ENCODE measurements at places on chromosomes 1 and 21.

- DNase-seq: no peak
Observed at GRCh38 chr1:19955534-19956170, 23.8 kb downstream of the PLA2G2A start.

- no peak for DNase-seq
Observed at GRCh38 chr1:97258597-97258996, 537.0 kb downstream of the PTBP2 start.

- DNase-seq: no peak
Observed at GRCh38 chr1:60470246-60470645, 396.7 kb upstream of the C1orf87 start.

GRCh38 chr1:32186077-32186476 lies 6.6 kb downstream of the TXLNA start:
- DNase-seq: no peak

DNA sequence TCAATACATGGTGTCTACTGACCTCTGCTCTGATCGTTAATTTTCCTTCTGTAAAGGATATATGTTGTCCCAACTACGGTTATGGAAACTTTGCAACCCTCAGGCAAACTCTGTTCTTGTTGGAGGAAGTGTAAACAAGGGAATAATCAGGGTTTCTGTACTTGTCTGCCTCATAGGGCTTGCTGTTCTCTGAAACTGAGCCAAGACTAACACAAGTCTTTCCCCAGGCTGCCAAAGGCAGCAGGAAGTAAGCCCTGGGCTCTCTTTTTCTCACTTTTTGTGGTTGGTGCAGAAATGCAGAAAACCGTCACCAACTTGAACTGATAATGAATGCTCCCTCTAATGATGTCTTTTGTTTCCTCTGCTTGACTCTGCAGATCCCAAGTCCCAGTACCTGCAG lies 7.6 kb downstream of the CYP4X1 start:
- DNase-seq: no peak

GRCh38 chr1:245256528-245256927 lies 101.7 kb downstream of the KIF26B start:
- no peak for DNase-seq

- no peak for DNase-seq
Observed at GRCh38 chr1:31095298-31095981, 29.9 kb upstream of the PUM1 start.

DNA sequence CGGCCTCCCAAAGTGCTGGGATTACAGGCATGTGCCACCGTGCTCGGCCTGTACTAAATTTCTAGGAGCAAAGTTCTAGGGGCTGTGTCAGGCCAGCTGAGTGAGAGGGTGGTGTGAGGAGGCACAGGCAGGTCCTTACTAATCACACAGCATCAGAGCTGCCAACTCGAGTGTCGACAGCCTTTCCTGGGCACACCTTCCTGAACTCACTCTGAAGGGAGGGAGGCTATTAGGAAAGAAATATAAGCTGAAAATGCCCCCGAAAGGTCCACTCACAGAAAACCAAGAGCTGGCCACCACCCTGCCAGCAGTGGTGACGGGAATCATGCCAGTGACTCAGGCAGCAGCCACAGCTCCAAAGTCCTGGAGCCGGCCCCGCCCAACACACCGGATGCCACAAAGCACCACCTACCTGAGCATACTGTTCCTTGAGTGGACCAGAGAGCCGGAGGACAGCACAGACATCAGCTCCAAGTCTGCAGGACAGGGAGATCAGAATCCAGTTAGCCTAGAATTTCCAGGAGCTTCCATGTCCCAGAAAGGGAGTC lies 4.5 kb downstream of the PMVK start:
- no peak for DNase-seq

GRCh38 chr1:207139616-207140015 lies 35.6 kb downstream of the C4BPA start:
- DNase-seq: no peak

GRCh38 chr1:40794048-40794447 lies 10.5 kb downstream of the KCNQ4 start:
- no peak for DNase-seq

GRCh38 chr1:14508613-14509012 lies 89.9 kb upstream of the KAZN start:
- DNase-seq: peak; percentile 17

GRCh38 chr1:240734001-240734400 lies 122.0 kb upstream of the GREM2 start:
- DNase-seq: no peak

GRCh38 chr1:89125913-89126580 lies at the start of gene GBP2:
GBP2 (minus strand) TSS chr1:89126114; CDS start chr1:89121966, 4,148 bp downstream.
- no peak for DNase-seq

GRCh38 chr21:23401278-23401677 lies 2206.0 kb downstream of the MRPL39 start:
- no peak for DNase-seq

DNA sequence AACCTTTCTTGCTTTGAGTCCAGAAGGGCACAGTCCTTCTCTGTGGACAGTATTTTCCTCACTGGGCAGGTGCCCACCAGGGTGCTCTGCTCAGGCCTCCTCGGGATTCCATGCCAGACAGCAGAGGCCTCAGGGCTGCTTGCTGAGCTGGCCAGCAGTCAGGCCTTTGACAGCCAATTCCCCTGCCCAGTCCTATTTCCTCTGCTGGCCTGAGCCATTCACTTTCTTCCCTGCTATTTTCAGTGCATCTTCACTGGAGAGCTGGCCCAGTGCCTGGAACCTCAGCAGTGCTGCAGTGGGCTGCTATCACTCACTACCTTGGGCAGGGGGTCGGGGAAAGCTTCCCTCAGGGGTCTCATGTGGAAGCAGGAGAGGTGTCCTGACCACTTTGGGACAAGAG lies 33.2 kb downstream of the KCNA10 start:
- no peak for DNase-seq

GRCh38 chr1:5994713-5995621 lies 2.7 kb upstream of the NPHP4 start:
- DNase-seq: no peak

- DNase-seq: no peak
Observed at GRCh38 chr1:6144647-6145395, 35.3 kb downstream of the CHD5 start.

GRCh38 chr1:110240476-110241210 lies 30.5 kb downstream of the KCNC4 start:
- no peak for DNase-seq

DNA sequence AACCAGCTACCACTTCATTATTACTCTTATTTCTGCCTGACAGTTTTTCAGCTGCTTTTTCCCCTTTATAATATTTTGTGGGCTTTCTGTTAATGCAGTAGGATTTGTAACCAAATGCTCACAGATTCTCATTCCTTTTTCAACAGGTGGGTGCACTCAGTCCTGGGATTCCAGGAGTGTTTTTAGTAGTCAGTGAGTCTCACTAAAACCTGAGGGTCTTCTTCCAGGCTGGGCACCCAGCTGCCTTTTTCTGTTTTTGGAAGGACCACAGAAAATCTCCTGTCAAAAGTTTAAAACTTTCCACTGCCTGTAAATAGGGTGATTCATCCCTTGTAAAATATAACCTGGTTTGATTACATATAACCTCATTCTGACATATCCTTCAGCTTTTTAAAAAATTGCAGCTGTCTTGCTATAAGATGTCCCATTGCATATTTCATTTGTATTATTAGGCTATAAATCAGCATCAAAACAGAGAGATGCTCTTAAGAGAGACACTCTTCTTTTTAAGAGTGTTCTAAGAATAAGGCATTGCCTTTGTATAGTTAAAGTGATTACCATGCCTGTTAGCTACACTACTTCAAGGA lies 16.8 kb upstream of the CEP350 start:
- no peak for DNase-seq

DNA sequence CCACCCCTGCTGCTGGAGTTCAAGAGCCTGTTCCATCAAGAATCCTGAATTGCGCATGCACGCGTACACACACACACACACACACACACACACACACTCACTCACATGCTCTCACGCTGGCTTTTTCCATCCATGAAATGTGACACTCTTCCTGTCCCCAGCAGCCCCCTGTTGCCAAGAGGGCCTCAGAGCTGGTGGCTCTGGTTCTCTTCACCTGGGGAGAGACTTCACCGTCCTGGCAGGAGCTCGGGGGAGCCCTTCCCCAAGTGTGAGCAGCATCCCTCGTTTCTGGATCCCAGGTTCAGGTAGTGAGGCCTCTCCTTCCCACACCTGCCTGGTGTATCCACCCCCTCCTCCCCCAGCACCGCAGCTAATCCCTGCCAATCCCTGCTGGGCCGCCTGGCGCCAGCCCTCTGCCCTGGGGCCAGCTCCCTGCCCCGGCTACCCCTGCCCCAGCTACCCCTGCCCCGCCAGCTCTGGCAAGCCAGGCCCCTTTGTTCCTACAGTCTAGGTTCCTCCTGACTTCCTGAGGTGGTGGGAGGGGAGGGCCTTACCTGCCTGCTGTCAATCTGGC lies 9.9 kb downstream of the PLOD1 start:
- no peak for DNase-seq

- no peak for DNase-seq
Observed at GRCh38 chr21:24225431-24225830, 1381.8 kb downstream of the MRPL39 start.

- DNase-seq: no peak
Observed at GRCh38 chr1:149906570-149907075, 7.3 kb downstream of the BOLA1 start.

DNA sequence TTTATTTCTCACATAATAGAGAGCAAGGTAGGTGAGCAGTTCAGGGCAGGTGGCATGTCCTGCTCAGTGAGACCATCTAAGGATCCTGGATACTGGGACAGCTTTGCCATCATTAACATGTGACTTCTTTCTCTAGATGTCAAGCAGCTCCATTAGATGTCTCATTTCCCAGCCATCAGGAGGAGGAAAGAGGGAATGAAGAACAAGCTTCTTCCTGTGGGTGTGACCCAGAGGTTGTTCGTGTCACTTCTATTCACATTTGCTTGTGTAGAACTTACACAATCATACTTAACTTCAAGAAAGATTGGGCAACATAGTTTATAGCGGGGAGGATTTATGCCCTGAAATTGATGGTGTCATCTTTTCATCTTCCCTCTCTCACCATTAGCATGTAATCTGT lies 169.2 kb upstream of the B3GALT2 start:
- no peak for DNase-seq

GRCh38 chr21:45408271-45408791 lies 3.4 kb downstream of the COL18A1 start:
- DNase-seq: peak; percentile 50

- peak; percentile 89 for DNase-seq
Observed at GRCh38 chr1:218344814-218345672, at the start of gene TGFB2. TGFB2 (plus strand) TSS chr1:218345336; CDS start chr1:218346702, 1,366 bp downstream.

GRCh38 chr1:67704351-67704750 lies 19.4 kb downstream of the GADD45A start:
- DNase-seq: no peak

DNA sequence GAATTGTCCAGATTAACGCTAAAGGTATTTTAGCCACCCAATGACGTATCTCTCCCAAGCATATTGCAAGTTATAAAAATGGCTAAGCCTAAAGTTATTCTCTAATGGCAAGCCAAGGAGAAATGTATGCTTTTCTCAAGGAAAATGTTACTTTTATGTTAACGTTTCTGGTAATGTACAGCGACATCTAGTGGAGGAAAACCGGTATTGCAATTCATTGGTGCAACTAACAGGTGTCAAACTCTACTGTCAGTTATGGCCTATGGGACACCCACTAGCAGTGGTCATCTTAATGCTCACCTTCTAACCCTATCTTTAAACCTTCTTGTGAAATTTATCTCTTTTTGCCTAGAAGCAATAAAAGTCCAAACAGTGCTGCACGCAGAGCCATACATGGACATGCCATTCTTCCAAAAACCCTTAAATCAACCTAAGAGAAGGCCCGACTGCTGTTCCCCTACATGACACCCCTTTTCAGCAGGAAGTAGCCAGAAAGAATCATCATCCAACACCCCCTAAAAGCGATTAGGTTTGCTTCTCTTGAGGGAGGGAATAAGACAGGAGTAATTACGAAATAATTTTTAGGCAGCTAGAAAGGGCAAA lies 68.7 kb upstream of the LRIF1 start:
- no peak for DNase-seq

DNA sequence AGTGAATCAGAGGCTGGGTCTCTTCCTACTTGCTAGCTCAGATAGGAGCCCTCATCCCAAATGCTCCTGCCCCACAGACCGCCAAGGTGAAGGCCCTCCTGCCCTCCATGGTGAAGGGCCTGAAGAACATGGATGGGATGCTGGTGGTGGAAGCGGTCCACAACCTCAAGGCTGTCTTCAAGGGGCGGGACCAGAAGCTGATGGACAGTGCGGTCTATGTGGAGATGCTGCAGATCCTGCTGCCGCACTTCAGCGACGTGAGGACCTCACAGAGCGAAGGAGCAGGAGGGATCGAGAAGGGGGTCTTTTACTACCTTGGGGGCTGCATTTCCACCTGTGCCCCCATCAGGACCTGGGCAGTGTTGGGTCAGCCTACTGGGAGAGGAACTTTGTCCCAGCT lies 14.6 kb upstream of the TTC4 start:
- no peak for DNase-seq

- no peak for DNase-seq
Observed at GRCh38 chr21:45736042-45736689, 92.6 kb downstream of the PCBP3 start.

DNA sequence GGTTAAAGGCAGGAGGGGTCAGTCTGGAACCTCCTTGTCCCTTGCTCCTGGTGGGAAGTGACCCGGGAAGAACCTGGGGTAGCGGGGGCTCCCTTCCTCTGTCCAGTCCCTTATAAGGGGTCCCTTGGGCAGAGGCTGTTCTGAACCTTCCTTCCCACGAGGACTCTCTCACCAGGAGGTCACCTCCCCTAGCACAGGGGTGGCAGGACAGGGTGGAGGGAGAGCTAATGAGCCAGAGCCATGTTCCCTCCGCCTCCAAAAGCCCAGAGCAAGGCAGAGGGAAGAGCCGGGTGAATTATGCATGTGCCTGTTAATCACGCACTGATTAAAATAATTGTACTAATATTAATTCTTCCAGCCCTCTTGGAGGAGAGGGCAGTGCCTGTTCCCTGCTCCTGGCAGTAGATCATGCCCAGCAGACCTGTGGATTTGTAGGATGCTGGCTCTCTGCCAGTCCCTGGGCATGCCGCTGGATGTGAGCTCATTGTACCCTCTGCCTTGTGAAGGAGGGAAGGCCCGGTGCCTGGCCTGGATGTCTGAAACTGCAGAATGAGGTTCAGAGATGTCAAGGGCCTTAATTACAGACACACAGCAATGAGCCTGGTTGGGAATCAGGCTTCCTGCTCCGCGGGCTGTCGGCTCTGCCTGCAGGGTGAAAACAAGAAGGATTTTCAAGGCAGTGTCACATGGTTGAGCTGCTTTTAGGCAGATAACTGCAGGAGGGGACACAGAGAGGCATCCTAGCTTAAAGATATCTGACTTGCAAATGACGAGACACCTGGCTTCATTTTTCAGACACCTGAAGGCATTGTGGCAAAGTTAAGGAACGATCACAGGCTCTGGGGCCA lies 68.2 kb downstream of the IGSF21 start:
- no peak for DNase-seq

GRCh38 chr1:205317311-205317917 lies 4.1 kb downstream of the NUAK2 start:
- DNase-seq: no peak

DNA sequence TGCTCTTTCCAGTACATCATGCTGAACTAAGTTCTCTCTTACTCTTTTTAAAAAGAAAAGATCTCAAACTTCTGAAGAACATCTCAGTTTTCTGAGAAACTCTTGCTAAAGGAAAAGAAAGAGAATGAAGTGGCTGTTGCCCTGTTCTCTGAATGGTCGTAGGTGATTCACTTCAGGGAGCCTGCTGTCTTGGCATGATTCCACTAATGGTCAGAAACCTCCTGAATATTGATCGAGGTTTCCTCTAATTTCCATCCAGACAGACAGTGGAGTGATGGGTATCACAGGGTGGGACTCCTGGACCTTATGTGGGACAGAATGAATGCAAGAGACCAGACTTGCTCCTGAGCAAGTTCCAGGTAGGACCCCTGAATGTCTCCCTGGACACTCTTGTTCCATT lies 2.5 kb downstream of the FCRL2 start:
- no peak for DNase-seq

All from islet precursor cell (in vitro differentiated cells).